ENCODE measurements at places on chromosomes 6 and 20. TPM values are rescaled to one million over a fixed set of nuclear protein-coding genes. Genes with fewer than 3 reads are reported as not detected.

GRCh38 chr6:2802521-2803060, 37.4 kb downstream of the WRNIP1 start:
- H3K27me3 ChIP-seq = no peaks in the 10 kb centered on the region
- DNase-seq = no peak
- H3K36me3 ChIP-seq = peaks cover 4% of the 10 kb centered on the region
- peaks cover 19% of the 10 kb centered on the region for H3K4me1 ChIP-seq

DNA sequence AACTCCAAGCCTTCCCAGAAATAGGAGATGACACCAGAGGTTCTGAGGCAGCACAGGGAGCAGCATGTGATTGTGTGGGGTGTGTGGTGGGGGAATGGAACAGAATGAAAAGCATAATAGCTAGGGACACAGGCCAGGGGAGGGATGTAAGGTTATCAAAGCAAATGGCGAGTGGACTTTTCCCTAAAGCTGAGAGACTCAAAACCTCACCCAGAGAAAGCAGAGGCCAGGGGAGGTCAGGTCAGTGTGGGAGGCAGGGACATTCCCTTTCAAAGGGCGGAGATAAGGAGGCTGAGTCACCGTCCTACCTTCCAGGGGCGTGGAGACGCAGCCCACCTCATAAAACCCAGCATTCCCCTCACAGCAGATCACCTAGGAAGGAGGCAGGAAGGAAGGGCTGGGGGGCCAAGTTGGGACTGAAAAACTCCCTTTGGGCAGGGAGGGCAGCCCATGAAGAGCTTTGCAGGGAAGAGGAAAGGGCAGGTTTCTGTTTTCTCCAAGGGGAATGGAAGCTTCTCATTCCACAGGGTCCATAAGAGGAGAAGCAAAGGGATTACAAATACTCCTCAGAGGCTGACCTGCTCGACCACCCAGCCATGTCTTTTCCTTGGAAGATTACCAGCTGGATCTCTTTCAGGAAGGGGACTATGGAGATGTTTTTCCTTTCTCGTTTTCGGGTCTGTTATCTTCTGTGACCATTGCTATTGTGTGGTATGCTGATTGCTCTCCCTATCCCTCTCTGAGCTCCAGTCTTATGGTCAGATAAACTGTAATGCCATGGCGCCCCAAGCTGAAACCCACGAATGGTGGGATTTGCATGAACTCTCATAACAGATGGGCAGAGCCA, 9.6 kb upstream of the LY6G5C start:
- no peak overlapping the region for H3K4me3 ChIP-seq
- no peaks in the 10 kb centered on the region for H3K27me3 ChIP-seq
- peak overlapping the region; percentile 3 for H3K27ac ChIP-seq
- H3K4me1 ChIP-seq = peaks cover 4% of the 10 kb centered on the region
- H3K36me3 ChIP-seq = peaks cover 46% of the 10 kb centered on the region

DNA sequence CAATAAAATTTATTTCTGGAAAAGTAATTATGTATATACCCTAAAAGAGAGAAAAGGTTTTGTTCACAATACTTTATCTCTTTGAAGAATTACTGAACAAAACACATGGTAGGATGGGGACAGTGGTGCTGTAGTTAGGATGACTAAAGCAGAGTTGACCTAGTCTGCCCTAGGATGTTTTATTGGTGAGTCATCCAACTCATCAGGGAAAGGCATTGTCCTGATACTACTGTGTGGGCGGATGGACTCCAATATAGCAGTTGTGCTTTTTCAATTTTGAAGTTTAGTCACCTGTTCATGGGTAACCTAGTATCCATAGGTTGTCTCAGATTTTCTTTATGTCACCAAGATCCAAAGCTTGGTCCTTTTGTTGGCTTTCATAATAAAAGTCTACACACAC, 53.3 kb upstream of the EYS start:
- H3K27ac ChIP-seq = no peak overlapping the region
- DNase-seq = no peak
- H3K4me1 ChIP-seq = no peaks in the 10 kb centered on the region
- H3K4me3 ChIP-seq = no peak overlapping the region
- H3K36me3 ChIP-seq = no peaks in the 10 kb centered on the region
- no peaks in the 10 kb centered on the region for H3K27me3 ChIP-seq

DNA sequence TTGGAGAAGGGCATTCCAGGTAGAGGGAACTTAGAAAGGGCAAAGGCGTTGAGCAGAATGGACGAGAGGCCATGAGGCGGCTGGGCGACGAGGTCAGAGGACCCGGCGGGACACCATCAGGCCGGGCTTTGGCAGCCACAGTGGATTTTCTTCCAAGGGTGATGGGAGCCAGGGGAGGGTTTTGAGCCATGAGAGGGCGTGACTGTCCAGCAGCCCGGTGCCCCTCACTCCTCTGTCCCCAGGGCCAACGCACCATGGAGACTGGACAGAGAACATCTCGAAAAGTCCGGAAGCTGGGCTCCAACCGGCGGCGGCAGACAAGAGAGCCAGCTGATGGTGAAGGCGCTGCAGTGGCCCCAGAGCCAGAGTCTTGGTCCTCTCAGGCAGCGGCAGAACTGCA, 6.4 kb downstream of the RAB44 start:
- H3K36me3 ChIP-seq = no peaks in the 10 kb centered on the region
- no peak overlapping the region for H3K27ac ChIP-seq
- no peak for DNase-seq
- H3K4me3 ChIP-seq = no peak overlapping the region
- peaks cover 10% of the 10 kb centered on the region for H3K27me3 ChIP-seq
- peaks cover 7% of the 10 kb centered on the region for H3K4me1 ChIP-seq

Gene GSTA2
- not detected for total RNA-seq

DNA sequence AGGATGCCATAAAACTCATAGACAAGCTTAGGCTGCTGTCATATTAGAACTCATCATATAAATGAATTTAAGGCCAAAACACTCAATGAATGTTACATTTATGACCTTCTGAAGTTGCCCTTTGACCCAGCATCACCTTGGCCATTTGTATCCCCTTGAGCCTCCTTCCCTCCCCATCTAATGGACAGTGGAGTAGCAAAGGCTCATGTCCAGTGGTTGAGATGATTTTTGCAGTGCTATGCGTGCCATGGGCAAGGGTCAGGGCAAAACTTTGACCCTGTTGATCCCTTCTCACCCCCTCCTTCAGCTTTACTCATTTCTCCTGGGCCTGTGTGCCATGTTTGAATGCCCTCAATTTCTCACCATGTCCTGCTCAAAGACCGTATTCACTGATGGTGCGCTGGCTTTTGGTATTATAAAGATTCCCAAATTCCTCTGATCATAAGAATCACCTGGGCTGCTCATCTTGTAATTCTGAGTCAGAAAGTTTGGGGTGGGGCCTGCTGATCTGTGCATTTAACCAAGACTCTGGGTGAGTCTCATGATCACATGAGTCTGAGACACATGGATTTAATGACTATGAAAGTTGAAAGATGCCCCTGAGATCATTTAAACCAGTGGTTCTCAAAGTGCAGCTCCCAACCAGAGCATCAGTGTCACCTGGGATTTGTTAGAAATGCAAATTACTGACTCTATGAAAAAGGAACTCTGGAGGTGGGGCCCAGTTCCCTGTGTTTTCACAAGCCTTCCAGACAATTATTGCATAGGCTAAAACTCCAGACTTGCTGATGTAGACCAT, 57.5 kb upstream of the IL20RA start:
- no peaks in the 10 kb centered on the region for H3K27me3 ChIP-seq
- peak overlapping the region; percentile 33 for H3K4me3 ChIP-seq
- peaks cover 38% of the 10 kb centered on the region for H3K4me1 ChIP-seq
- H3K27ac ChIP-seq = peak overlapping the region; percentile 83
- peak; percentile 54 for DNase-seq
- peaks cover 7% of the 10 kb centered on the region for H3K36me3 ChIP-seq

- no peaks in the 10 kb centered on the region for H3K27me3 ChIP-seq
- peaks cover 46% of the 10 kb centered on the region for H3K4me1 ChIP-seq
- DNase-seq = no peak
- no peak overlapping the region for H3K27ac ChIP-seq
- H3K4me3 ChIP-seq = no peak overlapping the region
Observed at GRCh38 chr20:50389808-50390684, 120.1 kb upstream of the PTPN1 start.

- no peaks in the 10 kb centered on the region for H3K4me1 ChIP-seq
- no peak overlapping the region for H3K27ac ChIP-seq
- no peak for DNase-seq
- H3K4me3 ChIP-seq = no peak overlapping the region
- no peaks in the 10 kb centered on the region for H3K27me3 ChIP-seq
Observed at GRCh38 chr20:57203986-57204385, 62.5 kb downstream of the BMP7 start.

DNA sequence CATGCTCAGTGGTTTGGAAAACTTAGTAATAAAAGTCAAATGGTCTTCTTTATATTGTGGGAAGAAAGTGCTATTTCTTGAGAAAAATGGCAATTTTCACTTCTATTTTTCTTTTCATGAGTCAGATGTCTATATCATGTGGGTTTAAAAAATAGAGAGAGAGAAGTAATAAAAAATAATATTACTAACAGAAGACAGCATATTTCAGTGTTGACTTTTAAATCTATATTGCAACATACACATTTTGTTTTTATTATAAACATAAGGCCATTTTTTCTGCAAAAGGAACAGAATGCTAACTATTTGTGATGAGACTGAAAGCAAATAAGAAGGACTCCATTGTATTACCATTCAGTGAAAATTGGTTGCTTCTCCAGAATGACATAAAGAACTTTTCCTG, 135.1 kb upstream of the CNR1 start:
- no peak overlapping the region for H3K4me3 ChIP-seq
- H3K27me3 ChIP-seq = no peaks in the 10 kb centered on the region
- DNase-seq = no peak

DNA sequence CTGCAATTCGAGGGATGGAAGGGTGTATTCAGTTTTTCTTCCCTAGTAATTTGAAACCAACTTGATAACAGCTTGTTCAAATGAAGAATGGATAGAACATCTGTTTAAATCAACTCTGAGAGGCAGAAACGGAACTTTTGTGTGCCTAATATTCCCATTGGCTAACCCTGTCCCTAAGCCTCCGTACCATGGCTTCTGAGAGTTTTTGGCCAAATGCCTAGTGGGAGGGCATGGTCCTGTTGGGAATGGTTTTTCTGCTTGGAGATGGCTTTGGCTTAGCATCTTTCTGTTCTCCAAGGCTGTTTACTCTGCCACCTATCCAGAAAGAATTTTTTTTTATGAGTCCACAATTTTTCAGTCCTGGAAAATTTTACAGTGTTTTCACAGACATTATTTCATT, 126.7 kb upstream of the MLIP start:
- no peaks in the 10 kb centered on the region for H3K36me3 ChIP-seq
- peaks cover 3% of the 10 kb centered on the region for H3K27me3 ChIP-seq
- no peak overlapping the region for H3K4me3 ChIP-seq
- no peak for DNase-seq

GRCh38 chr6:32637219-32637880, at the start of gene HLA-DQA1:
TSS of gene HLA-DQA1 (plus strand) at chr6:32637406. CDS start at chr6:32637459, 53 bp downstream.
- no peak within 1 kb of the TSS for H3K27ac ChIP-seq
- H3K27me3 ChIP-seq = peaks cover 38% of the 10 kb centered on the region
- H3K4me1 ChIP-seq = peaks cover 27% of the 10 kb centered on the region
- H3K4me3 ChIP-seq = peak within 1 kb of the TSS; percentile 66

All from activated CD4-positive, alpha-beta T cell treated with anti-CD3 and anti-CD28 coated beads, Interleukin-2, amount 10 ng/mL, durations not matched to agents 24 days and 14 days (primary cell).